ENCODE measurements at places on chromosomes 2 and 18. TPM values are rescaled to one million over a fixed set of nuclear protein-coding genes. Genes with fewer than 3 reads are reported as not detected.

EPB41L3 gene
- 368 TPM for total RNA-seq

TCF23 gene
- not detected for total RNA-seq

IL36A gene
- not detected for total RNA-seq

TEX44 gene
- not detected for total RNA-seq

GRCh38 chr2:160324161-160324800, 124.2 kb upstream of the ITGB6 start:
- peaks cover 3% of the 10 kb centered on the region for H3K27me3 ChIP-seq
- H3K27ac ChIP-seq = no peak overlapping the region
- no peaks in the 10 kb centered on the region for H3K36me3 ChIP-seq
- no peak overlapping the region for H3K4me3 ChIP-seq

GRCh38 chr2:33022395-33022985, 75.7 kb downstream of the LTBP1 start:
- peaks cover 10% of the 10 kb centered on the region for H3K4me1 ChIP-seq
- DNase-seq = no peak
- no peaks in the 10 kb centered on the region for H3K27me3 ChIP-seq
- H3K27ac ChIP-seq = no peak overlapping the region

Measured in glutamatergic neuron (in vitro differentiated cells).